ENCODE measurements at places on chromosomes 7 and 10. TPM values are rescaled to one million over a fixed set of nuclear protein-coding genes. Genes with fewer than 3 reads are reported as not detected.

The VGF gene
- total RNA-seq: 19.9 TPM

The C10orf143 gene
- 2.2 TPM for total RNA-seq

The CHST3 gene
- total RNA-seq: 32.4 TPM

- DNase-seq: no peak
Measured at GRCh38 chr7:45184326-45185027, 26.9 kb downstream of the RAMP3 start.

The TMEM270 gene
- not detected for total RNA-seq

DNA sequence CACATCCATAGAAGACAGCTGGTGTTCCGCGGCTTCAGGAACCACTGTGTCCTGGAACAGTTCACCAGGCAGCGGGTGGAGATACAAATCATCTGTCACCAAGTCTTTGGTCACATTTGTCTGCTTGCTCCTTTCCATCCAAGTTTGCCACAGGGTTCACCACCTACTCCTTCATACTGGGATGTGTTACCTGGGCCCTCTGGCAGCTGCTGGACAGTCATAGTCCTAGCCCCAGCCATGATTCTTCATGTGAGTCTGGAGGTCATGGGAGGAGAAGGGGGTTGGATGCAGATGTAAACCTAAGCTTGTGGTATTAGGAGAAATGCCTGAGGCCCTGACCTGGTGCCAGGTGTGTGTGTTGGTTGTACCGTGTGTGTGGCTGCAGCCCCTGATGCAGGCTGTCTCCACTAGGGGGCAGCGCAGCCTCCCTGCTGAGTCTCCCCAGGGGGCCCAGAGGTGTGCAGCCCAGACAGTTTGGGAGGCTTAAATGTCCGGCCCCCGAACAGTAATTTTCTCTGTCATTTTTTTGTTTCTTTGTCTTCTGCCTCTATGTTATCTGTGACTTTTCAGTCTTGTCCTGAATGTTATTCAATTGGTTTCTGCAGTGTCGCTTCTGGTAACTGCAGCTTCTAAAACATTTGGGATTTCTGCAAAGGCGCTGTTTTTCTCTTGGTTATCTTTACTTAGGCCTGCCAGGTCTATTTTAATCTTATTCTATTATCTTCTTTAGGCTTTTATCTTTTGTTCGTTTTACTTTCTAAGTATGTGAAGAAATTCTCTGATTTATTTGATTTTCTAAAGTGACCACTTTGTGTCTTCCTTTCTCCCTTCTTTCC is 14.8 kb downstream of the NPS start:
- DNase-seq: no peak

GRCh38 chr7:3154881-3155494 is 111.3 kb upstream of the CARD11 start:
- peak; percentile 51 for DNase-seq

The PLPP4 gene
- 37.4 TPM for total RNA-seq

DNA sequence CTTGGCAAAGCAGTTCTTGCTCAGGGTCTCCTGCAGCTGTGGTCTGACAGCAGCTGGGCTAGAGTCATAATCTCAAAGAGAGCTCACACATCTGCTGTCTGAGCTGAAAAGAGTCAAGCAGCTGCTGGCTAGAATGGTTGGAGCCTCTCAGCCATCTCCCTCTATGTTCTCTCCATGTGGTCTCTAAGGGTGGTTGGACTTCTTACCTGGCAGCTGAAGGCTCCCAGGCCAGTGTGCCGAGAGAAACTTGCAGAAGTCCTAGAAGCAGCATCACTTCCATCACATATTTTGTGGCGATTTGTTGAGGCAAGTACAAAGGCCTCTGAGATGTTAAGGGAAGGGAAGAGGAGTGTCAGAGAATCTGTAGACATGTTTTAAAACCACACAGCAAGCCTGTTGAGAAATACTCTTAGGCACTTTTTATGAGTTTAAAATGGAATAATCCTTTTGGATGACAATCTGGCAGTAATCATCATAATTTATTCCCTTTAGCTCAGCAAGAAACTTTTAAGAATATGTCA is 93.2 kb downstream of the REEP3 start:
- DNase-seq: no peak

The FOXP2 gene
- total RNA-seq: 18.0 TPM

The PPP1R17 gene
- 1.8 TPM for total RNA-seq

GRCh38 chr7:155584261-155584660 is 37.9 kb upstream of the CNPY1 start:
- DNase-seq: no peak

GRCh38 chr10:23543691-23544380 is 105.0 kb downstream of the OTUD1 start:
- DNase-seq: no peak

DNA sequence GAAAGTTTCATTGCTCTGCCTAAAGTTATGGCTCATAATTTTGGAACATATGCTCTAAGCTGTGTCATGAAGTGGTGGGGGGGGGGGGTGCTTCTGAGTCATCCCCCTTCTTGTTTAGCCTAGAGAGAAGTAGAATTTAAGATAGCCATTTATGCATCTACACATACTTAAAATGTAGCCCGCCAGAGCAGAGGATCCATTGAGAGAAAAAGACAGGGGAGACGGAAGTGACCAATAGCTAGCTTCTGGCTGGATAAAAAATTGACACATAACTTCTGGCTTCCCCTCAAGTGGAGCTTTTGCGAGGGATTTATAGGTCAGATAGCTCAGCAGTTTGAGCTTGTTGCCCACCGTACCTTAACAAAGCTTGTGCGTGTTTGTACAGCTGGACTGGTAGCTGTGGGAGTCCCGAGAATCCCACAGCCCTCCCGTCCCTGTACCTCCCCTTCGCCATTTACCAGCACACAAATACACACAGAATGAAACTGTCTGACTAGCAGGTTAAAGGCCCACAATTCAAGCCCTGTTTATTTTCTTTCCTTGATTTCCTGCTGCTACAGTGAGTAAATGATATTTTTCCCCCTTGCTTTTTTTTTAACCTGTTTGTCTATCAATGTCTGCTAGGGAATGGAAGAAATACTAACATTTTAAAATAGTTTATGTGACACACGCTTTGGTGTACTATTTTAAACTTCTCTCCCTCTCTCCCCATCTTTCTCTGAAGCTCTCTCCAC is 232.6 kb upstream of the FERD3L start:
- peak; percentile 7 for DNase-seq

DNA sequence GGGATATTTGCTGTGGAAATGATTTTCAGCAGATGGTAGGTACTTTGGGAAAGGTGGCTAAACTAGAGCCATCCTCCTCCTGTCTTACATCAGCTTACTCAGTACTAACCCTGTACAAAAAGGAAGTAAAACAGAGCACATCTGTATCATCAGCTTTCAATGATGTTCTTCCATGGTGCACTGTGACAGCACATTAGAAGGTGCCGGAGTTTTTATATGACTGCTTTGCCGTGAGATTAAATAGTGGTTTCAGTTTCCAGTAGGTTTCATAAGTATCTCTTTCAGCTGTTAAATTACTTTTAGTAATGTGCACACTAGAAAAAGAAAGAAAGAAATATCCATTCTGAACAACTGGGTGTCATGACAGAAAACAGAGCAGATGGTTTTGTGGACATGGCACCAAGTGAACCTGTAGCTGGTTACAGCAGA is 86.5 kb downstream of the ARID5B start:
- no peak for DNase-seq

The CTAGE4 gene
- 0.33 TPM for total RNA-seq

GRCh38 chr7:2110610-2111396 is 121.9 kb downstream of the MAD1L1 start:
- no peak for DNase-seq

The TSPAN14 gene
- 38.7 TPM for total RNA-seq

The RSBN1L gene
- total RNA-seq: 33.8 TPM

GRCh38 chr10:49327036-49327813 is 28.3 kb downstream of the C10orf71 start:
- DNase-seq: no peak

DNA sequence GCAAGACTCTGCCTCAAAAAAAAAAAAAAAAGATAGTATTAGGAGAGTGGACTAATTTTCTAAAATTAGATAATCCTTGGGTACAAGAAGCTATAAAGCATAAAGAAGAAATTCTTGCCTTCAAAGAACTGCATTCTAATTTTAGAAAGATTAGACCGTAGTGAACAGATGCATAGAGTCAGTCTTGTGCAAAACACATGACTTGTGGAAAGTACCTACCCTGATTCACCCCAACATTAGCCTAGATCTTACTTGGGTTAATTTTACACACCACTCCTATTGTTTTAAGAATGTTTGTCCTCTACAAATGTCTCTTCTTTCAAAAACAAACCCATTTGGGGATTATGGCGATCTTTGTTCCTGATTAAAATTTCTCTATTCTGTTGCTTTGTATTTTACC is 38.9 kb upstream of the SP8 start:
- DNase-seq: no peak

- no peak for DNase-seq
Measured at GRCh38 chr7:43692582-43693373, 36.5 kb downstream of the COA1 start.

The OPN1SW gene
- not detected for total RNA-seq

The MRLN gene
- 25.0 TPM for total RNA-seq

GRCh38 chr7:87106974-87107612 is 45.2 kb upstream of the DMTF1 start:
- DNase-seq: no peak

DNA sequence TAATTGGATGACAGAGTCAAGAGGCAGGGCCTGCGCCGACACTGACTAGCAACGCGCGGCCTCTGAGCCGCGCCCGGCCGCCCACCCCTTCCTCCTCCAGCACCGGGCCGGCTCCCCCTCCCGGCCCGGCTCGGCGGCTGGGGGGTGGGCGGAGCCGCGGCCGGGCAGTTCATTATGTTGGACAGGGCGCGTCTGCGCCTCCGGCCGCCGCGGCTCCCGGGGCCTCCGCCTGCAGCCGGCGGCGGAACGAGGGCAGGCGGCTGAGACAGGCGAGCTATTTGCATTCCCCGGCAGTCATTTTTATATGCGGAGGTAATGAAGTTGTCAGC is 106.7 kb downstream of the SNX10 start:
- peak; percentile 56 for DNase-seq

The TFR2 gene
- total RNA-seq: 7.0 TPM

GRCh38 chr10:56561336-56561735 is 200.3 kb upstream of the ZWINT start:
- no peak for DNase-seq

- no peak for DNase-seq
Measured at GRCh38 chr10:133196221-133196915, 33.6 kb upstream of the UTF1 start.

DNA sequence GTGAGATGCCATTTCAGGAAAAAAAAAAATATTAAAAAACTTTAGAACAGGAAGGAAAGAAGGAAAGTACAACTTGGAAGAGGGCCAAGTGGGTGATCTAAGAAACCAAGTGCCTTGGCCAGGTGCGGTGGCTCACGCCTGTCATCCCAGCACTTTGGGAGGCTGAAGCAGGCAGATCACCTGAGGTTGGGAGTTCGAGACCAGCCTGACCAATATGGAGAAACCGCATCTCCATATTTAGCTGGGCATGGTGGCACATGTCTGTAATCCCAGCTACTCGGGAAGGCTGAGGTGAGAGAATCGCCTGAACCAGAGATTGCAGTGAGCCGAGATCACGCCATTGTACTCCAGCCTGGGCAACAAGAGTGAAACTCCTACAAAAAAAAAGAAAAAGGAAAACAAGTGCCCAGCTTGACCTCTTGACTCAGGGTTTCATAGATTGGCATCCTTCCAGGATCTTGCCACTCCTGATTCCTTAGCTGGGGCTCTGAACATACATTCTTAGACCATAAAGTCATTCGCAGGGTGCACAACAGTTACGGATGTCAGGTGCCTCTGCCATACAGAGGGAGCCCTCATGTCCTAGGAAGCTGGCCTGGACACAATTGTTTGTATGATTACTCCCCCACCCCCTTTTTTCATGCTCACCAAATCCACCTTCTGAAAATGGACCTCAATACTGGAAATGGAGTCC is 2.1 kb upstream of the GUSB start:
- no peak for DNase-seq

DNA sequence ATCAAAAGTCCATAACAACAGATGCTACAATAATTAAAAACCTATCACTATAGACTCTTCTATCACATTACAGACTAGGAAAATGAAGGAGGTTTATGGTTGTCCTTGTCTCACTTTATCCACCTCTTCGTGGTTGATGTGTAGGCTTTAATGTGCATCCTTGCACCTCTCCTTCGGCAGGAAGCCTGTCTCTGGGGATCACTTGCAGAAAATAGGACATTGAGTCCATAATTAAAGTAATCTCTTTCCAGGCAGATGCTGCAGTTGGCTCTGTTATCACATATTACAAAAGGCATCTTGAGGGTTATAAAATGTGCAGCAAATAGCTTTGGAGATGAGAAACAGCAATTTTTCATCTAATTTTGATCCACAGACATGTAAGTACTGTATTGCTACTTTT is 168.4 kb downstream of the RELN start:
- DNase-seq: peak; percentile 95

The KCP gene
- total RNA-seq: 1.5 TPM

DNA sequence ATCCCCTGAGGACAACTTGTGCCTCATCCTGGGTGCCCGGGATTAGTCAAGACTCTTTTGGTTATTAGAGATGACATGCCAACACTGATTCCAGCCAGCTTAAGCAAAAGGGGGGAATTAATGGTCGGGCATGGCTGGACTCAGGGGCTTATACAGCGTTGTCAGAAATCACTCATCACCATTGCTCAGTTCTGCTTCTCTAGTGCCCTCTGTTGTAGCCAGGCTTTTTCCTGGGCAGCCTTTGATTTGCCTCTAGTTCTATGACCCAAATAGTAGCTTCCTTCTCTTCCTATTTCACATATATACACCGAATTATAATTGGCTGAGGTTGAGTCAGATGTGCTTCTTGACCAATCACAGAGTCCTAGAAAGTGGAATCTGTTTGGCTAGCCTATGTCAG is 192.0 kb upstream of the HABP2 start:
- DNase-seq: no peak

The TMEM273 gene
- 8.5 TPM for total RNA-seq

DNA sequence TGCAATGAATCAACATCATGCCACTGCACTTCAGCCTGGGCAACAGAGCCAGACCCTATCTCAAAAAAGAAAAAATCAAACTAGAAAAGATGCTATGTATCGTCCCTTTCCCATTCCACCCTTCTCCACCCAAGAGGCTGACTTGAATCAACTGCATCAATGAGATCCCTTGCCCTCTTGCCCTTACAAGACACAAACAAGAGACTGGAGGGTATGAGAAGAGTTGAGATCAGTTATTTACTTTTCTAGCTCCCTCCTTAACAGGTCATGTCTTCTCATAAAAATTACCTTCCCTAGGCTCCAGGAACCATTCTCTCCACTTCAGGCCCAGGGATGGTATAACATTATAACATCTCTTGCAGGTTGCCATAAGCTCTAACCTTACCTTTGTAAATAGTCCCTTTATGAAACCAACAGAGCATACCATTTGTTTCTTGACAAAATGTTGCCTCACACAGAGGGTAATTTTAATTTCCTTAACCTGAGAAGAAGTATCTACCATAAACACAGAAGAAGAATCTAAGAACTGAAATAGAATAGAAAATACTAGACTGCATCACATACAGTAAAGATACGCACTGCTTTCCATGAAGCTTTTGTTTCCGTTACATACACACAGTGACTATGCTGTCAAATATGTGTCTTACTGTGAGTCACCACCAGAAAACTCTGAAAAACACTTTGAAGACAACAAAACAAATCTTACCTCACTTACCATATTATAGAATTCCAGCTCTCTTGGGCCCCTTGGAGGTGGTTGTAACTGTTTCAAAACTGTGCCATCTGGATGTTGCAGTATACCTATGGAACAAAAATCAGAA is 30.5 kb downstream of the IPMK start:
- DNase-seq: no peak

The GRID2IP gene
- total RNA-seq: 0.30 TPM

GRCh38 chr7:155914341-155914740 is 102.1 kb upstream of the SHH start:
- no peak for DNase-seq

The ARPC1B gene
- total RNA-seq: 110 TPM

Measured in spinal cord (tissue), 10 donors.